ENCODE measurements at places on chromosomes 4 and X.

- no peak for DNase-seq
Observed at GRCh38 chr4:107318078-107318477, 282.0 kb upstream of the DKK2 start.

- DNase-seq, result peak; percentile 98
Observed at GRCh38 chr4:181952478-181952877, 290.7 kb upstream of the TENM3 start.

GRCh38 chr4:30866346-30866745 lies 146.2 kb downstream of the PCDH7 start:
- peak; percentile 28 for DNase-seq

GRCh38 chrX:8879750-8880149 lies 78.6 kb upstream of the FAM9A start:
- DNase-seq, result no peak

GRCh38 chr4:106985830-106986229 lies 50.3 kb downstream of the DKK2 start:
- DNase-seq, result peak; percentile 27

DNA sequence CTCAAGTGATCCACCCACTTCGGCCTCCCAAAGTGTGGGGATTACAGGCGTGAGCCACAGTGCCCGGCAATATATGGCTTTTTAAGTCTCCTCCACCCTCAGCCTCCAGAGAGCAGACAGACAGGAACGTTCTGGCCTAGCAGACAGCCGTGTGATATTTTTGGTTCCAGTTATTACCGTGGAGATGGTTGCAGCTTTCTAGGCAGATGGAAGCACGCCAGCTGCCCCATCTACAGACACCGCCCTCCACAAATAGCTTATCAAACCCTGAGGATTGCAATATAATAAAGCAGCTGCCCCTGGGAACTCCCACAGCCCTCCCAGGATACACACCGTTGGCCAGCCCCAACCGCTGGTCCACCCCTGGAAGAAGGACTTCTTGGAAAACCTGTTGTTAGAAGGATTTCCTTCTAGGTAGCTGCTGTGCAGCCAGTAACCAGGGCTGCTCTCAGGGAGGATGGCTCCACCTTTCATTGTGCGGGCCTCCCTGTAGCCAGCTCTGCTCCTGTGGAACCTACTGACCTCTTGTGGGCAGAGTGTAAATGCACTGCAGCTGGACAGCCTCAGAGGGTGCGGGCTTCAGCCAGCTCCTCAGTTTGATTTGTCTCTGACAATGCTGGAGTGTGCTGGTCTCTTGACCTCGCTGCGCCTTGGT lies 44.0 kb downstream of the SLC25A5 start:
- DNase-seq, result peak; percentile 74

- DNase-seq, result no peak
Observed at GRCh38 chr4:61837395-61837794, 637.3 kb downstream of the ADGRL3 start.

DNA sequence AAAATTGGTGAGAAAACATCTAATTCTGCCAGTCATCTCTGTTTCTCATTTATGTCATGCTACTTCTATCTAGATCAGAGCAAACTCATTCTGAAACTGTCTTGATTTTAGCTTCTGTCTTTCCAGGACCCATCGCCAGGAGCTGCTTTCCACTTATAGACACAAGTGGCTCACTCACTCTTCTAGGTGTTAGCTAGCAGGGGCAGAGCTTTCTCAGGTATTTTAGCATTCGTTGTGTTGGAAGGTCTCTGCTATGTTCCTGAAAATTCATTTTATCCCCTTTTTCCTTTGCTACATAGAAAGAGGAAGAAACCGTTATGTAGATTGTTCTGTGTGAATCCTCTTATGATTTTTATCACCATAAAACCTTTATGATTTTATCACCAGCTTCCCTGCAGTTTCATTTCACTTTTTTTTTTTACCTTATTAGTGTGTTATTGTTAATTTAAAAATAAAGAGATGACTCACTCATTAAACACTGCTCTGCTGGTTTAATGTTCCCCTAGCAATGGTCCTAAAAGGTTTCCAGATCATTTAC lies 246.6 kb upstream of the AADAT start:
- DNase-seq, result no peak

DNA sequence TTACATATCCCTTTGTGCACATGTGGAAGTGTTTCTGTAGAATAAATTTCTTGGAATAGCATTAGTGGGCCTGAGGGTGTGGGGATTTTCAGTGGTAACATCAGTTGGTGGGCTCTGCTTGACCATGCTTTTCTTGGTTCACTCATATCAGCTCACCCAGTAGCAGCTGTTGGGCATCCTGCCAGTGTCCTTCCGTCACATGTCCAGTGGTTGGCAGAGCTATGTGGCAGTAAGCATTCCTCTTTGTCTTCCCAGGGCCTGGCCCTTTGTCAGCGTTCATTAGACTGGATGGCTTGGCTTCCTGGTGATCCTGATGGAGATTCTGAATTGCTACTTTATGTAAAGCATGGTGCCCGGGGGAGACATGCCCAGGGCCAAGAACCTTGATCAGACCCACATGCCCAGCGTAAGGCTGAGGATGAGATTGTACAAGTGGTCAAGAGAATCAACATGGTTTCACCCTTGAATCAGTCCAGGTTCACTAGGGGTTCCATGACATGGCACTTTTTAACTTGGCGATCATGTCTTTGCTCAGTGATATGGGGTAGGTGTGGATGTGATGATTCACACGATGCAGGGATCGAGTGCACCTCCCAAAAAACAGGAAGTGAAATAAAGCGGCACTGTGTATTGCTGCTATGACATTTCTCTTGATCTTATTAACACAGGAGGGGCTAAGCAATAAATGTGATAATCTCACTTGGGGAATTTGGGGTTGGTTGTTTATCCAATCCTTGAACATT lies 72.1 kb upstream of the IGFBP7 start:
- no peak for DNase-seq

- no peak for DNase-seq
Observed at GRCh38 chr4:26758899-26759298, 101.7 kb upstream of the STIM2 start.

DNA sequence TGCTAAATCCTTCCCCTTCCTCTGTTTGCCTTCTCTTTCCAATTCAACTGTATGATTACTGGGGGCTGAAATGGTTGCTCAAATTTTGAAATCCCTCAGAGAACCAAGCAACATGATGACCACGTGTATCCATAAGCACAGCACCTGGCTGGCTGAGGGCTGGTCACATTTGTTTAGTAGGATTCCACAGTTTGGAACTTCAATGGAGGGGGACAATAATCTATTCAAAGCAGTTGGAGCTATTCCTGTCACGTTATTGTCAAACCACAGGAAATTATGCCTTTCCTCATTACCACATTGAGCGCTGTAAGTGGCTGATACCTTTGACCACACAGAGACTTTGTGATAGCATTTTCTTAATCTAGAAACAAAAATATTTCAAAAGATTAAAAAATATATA lies 7.0 kb downstream of the TMSB4X start:
- DNase-seq, result no peak

GRCh38 chr4:24991015-24991414 lies 39.7 kb downstream of the LGI2 start:
- peak; percentile 24 for DNase-seq

GRCh38 chrX:44435047-44435446 lies 91.6 kb upstream of the EFHC2 start:
- DNase-seq, result no peak

DNA sequence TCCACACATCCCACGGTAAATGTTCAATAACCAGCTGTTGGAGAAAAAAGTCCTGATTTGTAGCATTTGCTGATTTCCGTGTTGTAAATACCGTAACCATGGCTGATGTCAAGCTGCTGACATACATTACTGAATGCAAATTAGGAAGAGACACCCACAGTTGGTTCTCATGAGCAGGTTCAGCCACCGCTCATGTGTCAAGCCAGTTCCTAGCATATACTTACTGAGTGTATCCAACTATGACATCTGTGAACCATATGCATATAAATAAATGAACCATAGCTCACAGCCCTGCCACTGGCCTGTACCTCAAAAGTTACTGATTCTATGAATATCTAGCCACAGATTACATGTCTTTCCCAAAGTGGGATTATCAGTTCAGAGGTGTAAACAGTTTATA lies 29.5 kb downstream of the FHDC1 start:
- no peak for DNase-seq

GRCh38 chrX:10611441-10612090 lies 8.8 kb downstream of the MID1 start:
- no peak for DNase-seq

DNA sequence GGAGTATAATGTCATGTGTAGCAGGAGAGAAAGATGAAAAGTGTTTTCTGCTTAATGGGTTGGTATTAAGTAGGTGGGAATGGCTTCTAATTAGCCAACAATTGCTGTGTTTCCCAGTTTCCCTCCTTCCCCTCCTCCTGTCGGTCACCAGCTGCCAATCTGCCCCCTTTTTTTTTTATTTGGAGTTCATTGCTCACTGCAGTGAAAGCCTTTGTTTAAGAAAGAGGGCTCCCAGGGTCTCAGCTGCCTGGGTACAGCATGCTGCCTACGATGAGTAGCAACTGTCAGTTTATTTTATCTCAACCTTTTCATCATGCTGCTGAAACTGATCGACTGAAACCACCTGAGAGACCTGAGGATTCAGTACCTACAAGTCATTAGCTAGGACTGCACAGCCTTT lies 149.0 kb downstream of the POU4F2 start:
- DNase-seq, result no peak

- no peak for DNase-seq
Observed at GRCh38 chr4:121336706-121337105, 44.1 kb downstream of the QRFPR start.

GRCh38 chr4:94758700-94759399 lies 1.1 kb downstream of the BMPR1B start:
- peak; percentile 8 for DNase-seq

Data from fibroblast of skin of back (primary cell).